ENCODE measurements at places on chromosomes 3 and 15.

GRCh38 chr15:56989411-56989924 lies 71.0 kb downstream of the TCF12 start:
- no peak for DNase-seq

DNA sequence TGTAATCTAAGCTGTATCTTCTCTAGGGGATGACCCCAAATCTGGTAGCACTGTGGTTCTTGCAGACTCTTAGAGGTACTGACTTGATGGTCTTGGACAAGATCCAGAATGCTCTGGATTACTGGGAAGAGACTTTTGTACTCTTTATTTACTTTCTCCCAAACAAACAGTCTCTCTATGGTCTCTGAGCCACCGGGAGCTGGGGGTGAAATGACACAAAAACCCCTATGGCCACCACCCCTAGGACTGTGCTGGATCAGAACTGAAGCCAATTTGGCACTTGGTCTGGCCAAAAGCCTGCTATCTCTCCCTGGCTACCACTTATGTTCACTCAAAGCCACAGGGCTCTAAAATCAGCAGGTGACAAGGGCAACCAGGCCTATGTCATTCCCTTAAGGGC lies 50.2 kb upstream of the SI start:
- DNase-seq, result no peak

DNA sequence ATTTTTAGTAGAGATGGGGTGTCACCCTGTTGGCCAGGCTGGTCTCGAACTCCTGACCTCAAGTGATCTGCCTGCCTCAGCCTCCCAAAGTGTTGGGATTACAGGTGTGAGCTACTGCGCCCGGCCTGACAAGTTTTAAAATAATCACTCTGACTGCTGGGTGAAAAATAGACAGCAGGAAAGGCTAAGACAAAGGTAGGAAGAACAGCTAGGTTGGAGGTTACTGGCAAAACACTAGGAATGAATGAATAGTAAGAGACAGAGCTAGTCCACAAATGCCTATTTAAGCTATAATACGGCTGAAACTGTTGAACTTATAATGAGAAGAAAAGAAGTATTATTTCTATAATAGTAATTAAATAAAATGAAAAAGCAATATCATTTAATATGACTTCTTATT lies 46.7 kb upstream of the RAP2B start:
- DNase-seq, result no peak

DNA sequence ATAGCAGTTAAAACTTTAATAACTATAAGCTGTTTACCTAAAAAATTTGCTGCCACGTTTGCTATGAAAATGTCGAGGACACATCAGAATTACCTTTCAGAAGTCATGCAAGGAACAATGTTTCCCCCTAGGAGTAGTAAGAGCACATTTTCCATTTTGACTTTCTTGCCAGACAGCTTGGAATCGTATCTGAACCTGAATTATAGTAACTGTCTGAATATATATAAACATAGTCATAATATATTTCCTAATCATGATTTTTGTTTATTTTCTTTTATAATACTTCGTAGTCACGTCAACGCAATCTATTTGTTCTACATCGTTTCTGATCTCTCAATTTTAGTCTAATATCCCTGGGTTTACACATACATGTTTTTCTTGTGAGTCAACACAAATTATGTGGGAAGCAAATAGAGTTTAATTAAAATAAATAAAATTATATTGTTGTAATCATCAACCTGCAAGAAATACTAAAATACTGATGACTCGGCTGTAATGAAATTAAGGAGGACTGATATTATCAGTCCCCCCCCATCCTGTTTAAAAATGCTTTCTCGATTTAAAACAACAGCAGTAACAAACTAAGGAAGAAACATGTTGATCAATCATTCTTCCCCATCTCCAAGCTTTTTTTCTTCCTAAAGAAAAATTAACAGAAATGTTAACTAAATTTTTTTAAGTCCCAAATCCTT lies 78.4 kb downstream of the MME start:
- no peak for DNase-seq

DNA sequence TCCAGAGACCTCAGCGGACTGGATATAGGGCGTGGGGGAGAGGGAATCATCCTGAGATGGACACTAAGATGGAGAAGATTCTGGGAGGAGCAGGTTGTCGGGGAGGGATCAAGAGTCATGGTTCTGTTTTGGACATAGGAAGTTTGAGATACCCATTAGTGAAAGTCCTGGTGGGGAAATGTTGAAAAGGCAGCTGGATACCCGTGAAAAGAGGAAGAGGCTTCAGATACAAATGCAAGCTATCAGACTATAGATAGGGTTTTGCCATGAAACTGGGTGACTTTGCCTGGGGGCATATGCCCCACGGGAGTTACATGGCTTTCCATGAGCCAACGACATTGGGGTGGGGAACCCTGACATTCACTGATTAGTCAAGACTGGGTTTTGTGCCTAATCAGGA lies 1.1 kb upstream of the GPR62 start:
- no peak for DNase-seq

GRCh38 chr3:122258757-122259371 lies 66.2 kb upstream of the CSTA start:
- DNase-seq, result peak; percentile 69

GRCh38 chr3:64084640-64085039 lies 61.3 kb upstream of the PSMD6 start:
- no peak for DNase-seq

GRCh38 chr15:96959501-96959900 lies 629.0 kb downstream of the NR2F2 start:
- DNase-seq, result no peak

DNA sequence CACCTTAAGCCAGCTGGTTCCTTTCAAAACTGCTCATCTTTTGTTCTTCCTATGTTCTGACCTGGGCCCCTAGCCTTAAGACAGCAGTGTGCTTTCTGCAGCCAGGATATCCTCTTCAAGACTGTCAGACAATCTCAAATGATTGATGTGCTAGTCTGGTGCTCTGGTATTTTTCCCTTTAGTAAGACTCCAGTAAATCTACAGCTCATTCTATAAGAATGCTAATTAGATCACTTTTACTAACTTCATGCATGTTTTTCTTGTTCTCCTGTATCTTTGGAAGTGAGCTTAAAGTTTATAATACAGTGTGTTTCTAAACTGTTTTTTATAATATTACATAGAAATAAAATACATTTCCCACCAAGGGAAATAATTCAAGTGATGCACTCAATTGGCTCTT lies 220.9 kb upstream of the NANOGP8 start:
- DNase-seq, result no peak

DNA sequence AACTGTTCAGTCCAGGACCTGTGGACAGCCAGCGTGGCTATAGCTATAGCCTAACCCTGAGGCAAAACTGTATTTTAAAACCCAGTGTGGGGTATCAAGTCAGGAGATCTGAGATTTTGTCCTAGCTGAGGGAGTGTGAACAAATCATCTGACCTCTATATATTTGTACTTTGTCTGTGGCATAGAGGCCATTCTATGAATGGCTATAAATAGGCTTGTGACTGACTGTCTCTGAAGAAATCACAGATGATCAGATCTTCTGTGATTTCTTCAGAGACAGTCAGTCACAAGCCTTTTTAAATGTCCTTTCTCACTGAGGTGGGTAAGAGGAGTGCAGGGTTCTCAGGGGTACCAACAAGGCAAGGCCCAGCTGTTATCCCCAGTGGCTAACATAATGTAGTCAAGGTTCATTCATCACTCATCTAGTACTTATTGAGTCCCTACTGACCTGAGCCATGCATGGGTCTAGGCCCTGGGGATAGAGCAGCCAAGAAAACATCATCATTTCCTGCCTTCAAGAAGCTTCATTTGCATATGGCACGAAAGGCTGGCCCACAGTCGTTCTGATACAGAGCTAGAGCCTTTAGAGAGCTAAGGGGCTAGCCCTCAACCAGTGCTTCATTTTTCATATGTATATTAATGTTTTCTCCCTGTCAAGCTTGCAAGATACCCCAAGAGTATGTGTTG lies 53.3 kb downstream of the TIPARP start:
- DNase-seq, result no peak

Data from activated naive CD8-positive, alpha-beta T cell treated with anti-CD3 and anti-CD28 coated beads, Interleukin-2, amount 50 U/mL, for 24 hours (primary cell).